ENCODE measurements at places on chromosomes 5 and 9.

DNA sequence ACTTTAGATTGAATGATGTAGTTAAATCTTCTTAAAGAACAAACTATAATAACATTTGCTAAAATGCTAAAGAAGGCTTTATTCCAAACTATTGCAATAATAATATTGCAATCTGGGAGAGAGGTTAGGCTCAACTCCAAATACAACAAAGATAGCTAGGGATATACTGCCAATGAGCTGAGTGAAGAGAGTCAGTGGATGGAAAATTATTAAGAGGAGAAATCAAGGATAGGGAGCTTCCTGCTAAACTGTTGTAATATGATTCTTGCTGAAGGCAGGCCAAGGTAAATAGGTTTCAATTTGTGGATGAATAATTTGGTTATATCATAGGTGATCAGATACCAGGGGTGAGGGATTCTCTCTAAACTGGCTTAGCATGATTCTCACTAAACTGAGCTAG lies 1651.5 kb downstream of the EFNA5 start:
- DNase-seq, result peak; percentile 64

GRCh38 chr5:157558041-157558595 lies 17.5 kb downstream of the ADAM19 start:
- peak; percentile 89 for DNase-seq

DNA sequence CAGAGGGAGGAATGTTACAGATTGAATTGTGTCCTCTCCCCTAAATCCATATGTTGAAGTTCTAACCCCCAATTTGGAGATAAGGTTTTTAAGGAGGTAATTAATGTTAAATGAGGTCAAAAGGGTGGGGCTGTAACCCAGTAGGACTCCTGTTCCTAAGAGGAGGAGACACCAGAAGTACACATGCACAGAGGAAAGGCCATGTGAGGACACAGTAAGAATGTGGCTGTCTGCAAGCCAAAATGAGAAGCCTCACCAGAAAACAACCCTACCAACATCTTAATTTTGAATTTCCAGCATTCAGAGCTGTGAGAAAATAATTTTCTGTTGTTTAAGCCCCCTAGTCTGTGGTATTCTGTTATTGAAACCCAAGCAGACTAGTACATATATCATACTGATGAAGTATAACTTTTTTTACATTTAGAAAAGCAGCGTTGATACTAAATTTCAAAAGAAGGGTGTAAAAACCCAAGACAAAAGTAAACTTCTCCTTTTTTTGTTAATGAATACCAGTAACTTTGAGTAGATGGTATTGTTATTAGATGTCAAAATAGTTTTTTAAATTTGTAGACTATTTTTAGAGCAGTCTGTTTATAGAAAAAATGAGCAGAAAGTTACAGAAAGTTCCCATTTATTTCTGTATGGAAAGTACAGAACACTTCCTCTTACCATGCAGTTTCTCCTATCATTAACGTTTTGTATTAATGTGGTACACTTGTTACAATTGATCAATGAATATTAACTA lies 25.1 kb downstream of the RNF180 start:
- DNase-seq, result no peak

DNA sequence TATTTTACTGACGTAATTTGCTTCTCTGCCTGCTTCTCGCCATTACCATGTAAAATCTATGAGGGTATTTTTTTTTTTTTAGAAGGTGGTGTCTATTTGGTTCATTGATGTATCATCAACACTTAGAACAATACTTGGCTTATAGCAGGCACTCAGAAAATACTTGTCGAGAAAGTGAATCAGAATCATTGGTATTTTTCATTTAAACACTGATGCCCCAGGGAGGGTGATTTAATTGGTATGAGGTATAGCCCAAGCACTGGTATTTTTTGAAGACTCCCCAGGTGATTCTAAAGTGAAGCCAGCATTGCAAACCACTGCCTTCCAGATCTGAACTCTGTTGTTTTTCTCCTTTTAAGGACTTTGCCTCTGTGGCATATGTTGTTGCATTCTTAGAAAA lies 16.6 kb downstream of the PDZD2 start:
- DNase-seq, result no peak

DNA sequence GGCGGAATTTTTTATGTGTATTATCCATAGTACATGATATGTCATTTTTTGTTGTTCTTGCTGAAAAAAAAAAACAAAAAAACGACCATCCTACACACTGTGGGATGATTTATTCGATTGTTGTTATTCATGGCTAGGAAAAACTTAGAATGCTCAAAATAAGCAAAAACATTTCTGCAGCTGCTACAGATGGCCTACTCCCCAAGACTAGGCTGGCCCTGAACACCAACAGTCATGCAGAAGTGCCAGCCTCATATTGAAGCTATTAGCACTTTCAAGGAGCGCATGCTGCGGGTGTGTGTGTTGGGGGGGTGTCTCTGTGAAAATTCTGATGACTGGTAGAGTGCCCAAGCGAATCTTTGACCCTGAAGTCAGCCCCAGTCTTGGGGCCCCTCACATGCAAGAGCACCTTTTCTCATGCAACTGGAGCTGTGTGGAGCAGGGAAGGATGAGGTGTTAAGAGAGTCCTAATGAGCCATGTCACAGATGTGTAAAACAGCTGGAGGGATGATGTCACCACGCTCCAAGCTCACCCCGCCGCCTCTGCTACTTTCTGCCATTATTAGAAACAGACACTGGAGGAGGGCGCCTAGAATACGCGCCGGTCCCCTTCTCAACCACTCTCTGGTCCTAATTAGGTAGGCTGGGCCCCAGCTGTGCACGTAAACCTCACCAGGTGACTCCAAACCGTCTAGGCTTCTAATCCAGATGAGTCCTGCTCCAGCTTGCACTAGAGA lies 61.0 kb upstream of the SMIM23 start:
- DNase-seq, result peak; percentile 20

DNA sequence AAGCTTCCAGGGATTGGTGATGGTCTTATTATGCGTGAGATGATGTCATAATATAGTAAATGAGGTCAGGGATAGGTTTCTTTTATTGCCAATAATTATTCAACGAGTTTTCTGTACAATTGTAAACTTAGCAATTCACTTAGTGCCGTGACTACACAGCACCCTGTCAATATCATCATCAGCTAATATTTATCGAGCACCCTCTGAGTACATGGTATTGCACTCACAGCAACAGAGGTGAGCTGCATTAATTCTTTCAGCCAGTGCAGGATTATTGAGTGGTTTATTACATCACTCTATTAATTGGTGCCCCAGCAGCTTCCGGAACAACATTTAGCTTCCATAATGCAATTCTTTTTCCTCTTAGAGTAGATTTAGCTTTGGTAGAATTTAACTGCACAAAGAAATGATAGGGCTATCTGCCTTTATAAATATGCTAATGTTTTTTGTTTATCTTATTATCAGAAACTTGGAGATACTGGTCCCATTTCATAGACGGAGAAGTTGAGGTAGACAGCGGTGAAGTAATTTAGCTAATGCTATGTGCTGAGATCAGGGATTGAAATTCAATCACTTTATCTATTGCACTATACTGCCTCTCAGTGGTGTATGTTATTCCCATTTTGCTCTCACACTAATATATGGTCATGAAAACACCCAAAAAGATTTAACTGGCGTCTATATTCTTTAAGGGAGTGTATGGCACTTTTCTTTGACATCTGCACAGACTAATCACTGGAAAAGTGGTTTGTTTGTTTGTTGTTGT lies 726.1 kb upstream of the WWC1 start:
- DNase-seq, result peak; percentile 54

DNA sequence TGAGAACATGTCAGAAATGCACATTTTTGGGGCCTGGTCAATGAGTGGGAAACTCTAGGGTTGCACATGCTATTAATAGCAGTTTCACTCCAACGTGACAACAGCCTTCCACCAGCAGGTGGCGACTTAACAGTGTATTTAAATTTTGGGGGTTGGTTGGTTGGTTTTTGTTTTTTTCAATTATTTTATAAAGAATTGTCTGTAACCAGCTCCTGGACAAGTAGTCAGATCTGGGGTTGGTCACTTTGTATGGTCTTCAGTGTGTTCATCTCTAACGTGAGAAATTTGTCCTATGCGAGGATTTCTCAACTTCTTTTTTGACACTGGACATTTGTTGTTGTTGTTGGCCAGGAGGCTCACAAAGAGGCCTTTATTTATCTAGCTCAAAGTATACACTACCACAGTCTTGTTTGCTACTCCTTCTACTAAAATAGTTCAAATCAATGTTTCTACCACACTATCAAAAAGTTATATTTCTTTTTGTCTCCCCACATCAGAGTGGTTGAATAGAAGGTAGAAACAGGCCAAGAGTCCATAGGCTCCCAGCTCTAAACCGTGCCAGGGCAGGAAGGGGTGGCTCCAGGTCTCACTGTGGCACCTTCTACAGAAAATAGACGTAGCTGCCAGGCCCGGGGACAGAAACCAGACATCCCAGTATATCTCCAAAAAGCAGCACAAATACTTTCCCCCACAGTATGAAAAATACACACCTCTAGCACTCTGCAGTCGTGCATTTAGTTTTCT lies 110.4 kb downstream of the TRPM6 start:
- peak; percentile 66 for DNase-seq

DNA sequence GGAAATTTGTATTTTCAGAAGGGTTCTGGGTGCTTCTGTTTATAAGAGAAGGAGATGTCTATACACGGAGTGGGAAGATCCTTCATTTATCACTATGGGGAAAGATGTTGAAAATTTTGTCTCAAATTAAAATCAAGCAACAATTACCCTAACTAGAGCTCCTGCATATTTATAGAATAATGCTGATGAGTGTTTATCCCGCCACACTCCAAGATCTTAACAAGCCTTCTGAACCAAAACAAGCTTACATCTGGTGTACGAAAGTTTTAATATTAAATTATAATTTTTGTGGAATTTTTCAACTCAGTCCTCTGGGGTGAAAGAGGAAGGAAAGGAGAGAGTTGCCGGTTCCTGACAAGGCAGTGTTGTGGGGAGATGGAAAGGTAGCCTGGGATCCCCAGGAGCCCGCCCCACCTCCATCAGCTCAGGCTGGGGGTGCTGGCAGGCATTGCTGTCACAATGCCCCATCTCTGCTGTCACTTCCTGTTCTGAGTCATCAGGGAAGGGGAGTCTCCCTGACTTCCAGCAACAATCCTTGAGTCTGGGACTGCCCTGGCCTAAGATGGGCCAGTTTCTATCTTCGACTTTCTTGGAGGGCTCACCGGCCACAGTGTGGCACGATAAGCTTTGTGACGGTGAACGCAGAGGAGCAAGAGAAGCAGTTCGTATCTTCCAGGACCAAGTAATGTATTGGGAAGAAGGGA lies 64.5 kb downstream of the ERAP1 start:
- DNase-seq, result peak; percentile 23

GRCh38 chr5:181243564-181244343 lies at the start of gene RACK1:
TSS of gene RACK1 (minus strand) at chr5:181243906. CDS start at chr5:181243800, 106 bp downstream.
- DNase-seq, result peak; percentile 90

GRCh38 chr5:31768046-31768445 lies 129.1 kb downstream of the PDZD2 start:
- DNase-seq, result no peak

GRCh38 chr9:93895535-93895934 lies 59.6 kb downstream of the BARX1 start:
- no peak for DNase-seq

GRCh38 chr9:96500696-96501632 lies 51.0 kb downstream of the HABP4 start:
- no peak for DNase-seq

DNA sequence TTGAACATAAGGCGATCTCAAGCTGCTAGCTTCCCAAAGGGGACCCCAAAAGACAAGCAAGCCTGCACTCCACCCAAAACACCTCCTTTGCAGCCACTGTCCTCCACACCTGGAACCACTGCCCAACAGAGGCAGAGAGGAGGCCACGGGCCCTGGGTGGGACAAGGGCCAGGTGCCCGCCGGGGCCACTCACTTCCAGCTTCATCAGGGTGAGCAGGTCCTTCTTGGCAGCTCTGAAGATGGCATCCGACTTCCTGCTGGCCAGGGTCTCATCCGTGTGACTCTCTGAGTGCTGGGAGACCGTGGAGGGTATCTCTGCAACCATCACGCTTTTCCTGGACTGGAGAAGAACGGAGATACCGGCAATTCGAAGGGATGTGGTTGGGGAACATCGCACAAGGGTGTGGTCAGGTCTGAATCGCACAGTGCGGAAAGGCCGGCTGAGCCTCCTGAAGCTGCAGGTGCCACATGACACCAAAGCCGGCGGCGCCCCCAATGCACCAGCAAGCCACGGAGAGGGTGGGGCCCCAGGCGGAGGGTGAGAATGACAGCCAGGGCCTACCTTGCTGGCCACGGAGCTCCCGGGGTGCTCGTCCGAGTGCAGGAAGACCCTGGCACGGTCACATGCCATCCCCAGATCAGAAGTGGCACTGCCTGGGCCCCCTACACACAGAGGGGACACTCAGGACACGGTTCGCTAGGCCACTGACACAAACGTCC lies 44.6 kb downstream of the PNPLA7 start:
- no peak for DNase-seq

All from fibroblast of upper back skin (primary cell).